ENCODE measurements at places on chromosomes 7 and 10.

- no peak for DNase-seq
Measured at GRCh38 chr10:33565231-33565630, 230.8 kb upstream of the NRP1 start.

GRCh38 chr10:2351566-2351965, 614.2 kb upstream of the ADARB2 start:
- no peak for DNase-seq

DNA sequence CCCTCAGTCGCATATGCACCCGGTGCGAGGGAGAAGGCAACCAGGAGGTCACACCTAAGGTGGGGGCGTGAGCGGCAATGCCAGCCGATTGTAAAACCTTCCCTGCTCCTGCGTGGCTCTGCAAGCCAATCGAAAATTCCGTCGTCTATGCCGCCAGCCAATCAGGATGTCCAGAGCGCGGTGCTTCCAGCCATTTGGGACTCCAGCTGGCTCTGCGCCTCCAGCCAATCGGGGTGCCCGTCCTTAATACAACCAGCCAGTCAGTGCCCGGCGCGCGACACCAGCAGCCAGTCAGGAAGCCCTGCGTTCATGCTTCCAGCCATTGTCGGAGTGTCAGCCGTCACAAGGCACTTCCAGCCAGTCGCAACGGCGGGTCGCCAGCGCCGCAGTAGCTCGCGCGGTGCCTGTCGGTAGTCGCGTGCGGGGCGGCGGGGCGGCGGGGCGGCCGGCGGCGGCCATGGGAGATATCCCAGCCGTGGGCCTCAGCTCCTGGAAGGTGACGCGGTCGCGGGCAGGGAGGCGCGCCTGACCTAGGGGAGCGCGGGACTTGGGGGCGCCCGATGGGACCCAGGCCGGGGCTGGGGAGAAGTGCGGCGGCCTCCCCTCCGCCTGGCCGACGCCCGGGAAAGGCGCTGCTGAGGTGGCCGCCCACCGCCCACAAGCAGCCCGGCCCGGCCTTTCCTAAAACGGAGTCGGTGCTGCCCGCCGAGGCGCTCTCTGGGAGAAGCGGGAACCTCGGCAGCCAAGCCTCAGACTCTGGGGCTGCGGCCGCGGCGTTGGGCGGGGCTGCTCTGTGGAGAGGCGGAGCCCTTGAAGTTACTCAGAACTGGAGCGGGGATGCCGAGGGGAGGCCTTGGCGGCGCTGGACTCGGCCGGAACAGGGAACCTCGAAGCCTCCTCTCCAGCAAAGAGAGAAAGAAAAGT, at the start of gene AKR1E2:
AKR1E2 (plus strand) TSS at position 340 of the 924 bp plus-strand sequence; CDS start at position 458, 118 bp downstream.
- peak; percentile 65 for DNase-seq

- DNase-seq, result no peak
Measured at GRCh38 chr7:120992965-120993494, 4.5 kb downstream of the CPED1 start.

DNA sequence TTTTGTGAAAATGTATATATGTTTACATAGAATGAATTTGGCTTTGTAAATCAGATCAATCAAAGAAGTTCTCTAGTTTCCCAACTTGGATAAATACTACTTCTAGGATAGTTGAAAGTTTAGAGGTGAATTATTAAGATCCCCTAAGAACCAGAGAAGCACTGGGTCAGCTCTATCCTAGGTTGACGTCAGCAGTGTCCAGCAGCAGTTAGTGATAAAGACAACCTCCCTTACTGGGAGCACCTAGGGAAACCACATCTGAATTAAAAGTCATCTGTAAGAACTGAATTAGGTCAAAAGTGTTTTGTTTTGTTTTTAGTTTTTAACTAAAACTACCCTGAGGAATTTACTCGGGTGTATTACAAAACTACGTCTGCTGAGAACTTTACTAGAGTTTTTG, 178.0 kb downstream of the POLR1F start:
- DNase-seq, result no peak

- DNase-seq, result no peak
Measured at GRCh38 chr10:131464789-131465188, 153.3 kb upstream of the TCERG1L start.

DNA sequence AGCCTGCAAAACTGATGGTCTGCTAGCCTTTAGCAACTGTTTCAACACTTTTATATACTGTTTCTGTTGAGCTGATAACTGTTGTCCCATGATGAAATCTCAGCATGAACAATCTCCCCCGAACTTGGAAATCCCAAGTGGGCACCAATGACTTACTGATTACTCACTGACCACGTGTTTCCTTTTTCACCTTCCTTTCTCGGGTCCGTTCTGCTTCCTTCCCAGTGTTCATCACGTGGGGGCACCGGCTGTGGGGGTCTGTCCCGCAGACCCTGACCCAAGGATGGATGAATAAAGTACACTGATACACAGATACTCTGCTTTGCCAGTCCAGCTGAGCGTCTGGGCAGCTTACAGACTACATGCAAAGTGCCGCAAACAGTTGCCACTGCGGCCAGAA, 39.0 kb upstream of the RASGEF1A start:
- no peak for DNase-seq

- DNase-seq, result no peak
Measured at GRCh38 chr7:102890292-102890970, 22.4 kb upstream of the LRRC17 start.

GRCh38 chr7:145986248-145986874, 130.2 kb upstream of the CNTNAP2 start:
- no peak for DNase-seq

GRCh38 chr10:118585234-118585633, 10.2 kb downstream of the PRLHR start:
- no peak for DNase-seq

DNA sequence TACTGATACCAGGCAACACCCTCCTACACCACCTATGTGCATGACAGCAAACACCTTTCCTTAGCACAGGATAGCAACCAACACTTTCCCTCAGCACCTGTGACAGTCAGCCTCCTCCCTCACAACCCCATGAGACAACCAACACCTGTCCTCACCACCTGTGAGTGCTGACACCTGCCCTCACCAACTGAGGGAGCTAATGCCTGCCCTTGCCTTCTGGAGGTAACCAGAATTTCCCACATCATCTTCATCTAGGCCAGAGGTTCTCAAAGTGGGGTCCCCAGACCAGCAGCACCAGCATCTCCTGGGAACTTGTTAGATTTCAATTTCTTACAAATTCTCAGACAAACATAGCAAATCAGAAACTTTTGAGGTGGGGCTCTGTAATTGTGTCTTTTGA, 112.5 kb downstream of the GRID1 start:
- no peak for DNase-seq

DNA sequence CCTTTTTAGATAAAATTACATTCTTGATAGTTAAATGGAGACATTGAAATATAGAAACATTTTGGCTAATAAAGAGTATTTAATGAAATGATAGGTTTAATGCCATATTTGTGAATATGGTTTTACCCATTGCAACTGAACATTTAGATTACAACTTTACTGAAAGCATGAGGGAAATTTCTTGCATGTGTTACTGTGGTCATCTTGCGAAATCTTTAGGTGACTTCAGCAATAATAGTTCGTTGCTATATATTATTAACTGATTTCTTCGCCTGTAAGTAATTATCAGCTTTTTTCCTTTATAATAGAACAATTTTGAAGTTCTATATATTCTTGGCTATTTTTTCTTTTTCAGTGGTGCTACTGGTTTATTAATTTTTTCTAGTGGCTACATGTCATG, 83.2 kb downstream of the MLLT10 start:
- no peak for DNase-seq

GRCh38 chr10:6136215-6137201, 47.7 kb downstream of the RBM17 start:
- DNase-seq, result no peak

- DNase-seq, result no peak
Measured at GRCh38 chr10:110762109-110762848, 109.4 kb upstream of the PDCD4 start.

- DNase-seq, result no peak
Measured at GRCh38 chr10:98587156-98587837, 140.6 kb upstream of the HPS1 start.

- no peak for DNase-seq
Measured at GRCh38 chr7:5231811-5232484, 41.9 kb downstream of the WIPI2 start.

DNA sequence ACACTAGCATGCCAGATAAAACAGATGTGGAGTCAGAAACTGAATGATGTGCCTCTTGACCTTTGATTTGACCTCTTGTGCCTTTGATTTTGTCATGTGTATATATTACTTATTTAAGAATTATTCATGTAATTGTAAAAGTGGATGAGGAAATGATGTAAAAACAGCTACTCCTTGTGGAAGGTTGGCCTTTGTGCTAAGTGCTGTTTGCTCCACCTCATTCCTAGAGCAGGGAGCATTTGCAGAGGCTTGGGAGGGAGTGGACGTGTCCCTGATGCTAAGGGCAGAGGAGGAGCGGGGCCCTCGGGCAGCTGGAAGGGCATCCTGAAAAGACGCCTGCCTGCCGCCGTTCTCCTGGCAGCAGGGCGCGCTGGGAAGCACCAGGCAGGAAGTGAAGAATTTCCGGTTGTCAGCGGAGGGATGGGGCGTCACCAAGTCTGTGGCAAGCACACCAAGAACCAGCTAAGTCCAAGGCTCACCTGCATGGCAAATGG, 197.6 kb upstream of the ZNF32 start:
- DNase-seq, result no peak

DNA sequence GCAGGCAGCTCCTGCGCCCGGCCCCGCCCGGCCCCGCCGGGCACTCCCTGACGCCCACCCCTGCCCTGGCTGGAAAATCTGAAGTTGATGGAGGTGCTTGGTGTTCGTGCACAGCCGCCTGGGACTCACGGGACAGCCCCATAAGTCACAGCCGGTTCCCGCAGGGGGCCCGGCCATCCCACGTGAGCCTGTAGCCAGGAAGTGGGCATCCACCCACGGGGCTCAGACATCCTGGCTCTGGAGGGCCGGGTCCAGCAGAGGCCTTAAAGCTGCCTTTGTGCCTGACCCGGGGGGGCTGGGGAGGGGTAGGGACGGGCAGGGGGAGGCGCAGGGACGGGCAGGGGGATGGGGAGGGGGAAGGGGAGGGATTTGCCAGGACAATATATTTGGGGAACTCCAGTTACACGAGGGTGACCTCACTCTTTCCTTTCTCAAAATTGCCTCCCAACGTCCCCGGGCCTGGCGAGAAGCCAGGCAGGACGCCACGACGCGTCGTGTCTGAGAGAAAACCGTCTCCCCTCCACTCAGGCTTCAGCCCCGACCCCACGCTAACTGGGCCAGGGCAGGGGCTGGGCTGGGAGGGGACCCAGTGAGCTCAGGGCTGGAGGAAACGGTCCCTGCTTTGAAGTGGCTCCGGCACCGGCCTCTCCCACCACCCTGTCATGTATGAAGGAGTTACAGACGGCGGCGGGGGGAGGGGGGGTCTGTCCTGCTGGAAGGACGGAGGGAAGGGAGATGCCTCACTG, 82.1 kb upstream of the PDGFA start:
- DNase-seq, result peak; percentile 95

DNA sequence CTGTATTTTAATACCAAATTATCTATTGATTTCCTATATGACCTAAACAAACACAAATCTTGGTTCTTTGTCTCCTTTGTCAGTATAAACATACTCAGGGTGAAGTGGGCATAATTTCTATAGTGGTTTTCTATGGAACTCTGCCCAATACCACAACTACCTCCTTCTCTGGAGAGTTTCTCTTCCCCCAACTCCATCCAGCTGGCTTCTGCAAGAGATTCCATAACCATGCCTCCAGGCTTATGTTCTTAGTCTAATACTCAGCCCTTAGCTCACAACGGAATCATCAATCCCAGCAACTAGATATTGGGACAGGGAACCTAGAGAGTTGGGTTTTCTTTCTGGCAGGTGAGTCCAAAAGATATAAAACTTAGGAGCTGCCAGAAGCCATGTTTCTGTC, 127.3 kb downstream of the TRIL start:
- no peak for DNase-seq

GRCh38 chr7:76244781-76245391, 43.2 kb downstream of the SRRM3 start:
- DNase-seq, result no peak

- no peak for DNase-seq
Measured at GRCh38 chr7:4190010-4190981, 491.8 kb upstream of the FOXK1 start.

DNA sequence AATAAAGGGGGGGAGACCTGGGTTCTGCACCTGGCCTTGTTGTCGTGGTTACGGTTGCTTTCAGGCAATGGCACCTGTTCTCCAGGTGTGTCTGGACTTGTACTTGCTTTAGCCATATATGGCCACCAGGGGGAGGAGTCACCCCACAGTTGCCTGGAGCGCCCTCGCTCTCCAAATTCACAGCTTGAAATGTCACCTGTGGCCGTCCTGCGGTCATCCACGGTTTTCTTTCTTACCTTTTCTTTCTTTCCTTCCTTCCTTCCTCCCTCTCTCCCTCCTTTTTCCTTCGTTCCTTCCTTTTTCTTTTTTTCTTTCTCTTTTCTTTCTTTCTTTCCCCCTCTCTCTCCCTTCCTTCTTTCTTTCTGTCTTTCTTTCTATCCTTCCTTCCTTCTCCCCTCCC, 157.2 kb upstream of the ZNF92 start:
- no peak for DNase-seq

- DNase-seq, result peak; percentile 64
Measured at GRCh38 chr10:97542169-97543024, 30.2 kb upstream of the ANKRD2 start.

- DNase-seq, result peak; percentile 46
Measured at GRCh38 chr10:49407552-49408137, 11.8 kb upstream of the DRGX start.

DNA sequence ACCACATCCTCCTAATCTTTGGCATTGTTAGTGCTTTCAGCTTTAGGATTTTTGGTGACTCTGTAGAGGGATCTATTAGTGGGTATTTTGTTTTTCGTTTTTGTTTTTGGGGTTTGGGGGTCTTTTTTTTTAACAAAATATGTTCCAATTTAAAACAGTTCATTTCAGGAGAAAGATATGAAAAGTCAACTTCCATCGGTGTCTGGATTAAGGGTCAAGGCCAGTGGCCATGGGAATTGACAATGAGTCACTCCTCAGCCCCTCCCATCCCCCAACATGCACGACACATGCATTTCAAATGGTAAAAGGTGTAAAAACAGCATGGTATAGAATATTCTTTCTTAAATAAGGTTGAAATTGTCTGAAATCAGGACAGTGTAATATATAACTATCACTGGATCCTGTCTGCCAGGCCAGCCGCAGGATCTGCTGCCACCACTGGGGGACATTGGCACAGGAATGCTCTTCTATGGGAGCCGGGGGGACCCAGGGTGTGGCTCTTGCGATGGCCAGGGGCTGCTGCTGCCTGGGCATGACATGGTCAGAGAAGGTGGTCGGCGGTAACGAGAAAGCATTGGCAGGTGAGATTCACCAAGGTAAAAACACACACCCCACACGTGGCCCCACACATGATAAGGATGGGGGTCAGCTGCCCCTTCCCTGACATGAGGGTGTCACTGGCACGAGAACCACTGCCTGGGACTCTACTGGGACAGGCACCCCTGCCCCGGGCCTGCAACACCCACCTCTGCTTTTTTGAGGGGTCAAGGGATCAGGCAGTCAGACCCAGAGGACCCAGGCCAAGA, 126.2 kb upstream of the KCTD7 start:
- no peak for DNase-seq

Data from bone marrow (tissue), 2 donors.